ENCODE measurements at places on chromosomes 3 and 15.

DNA sequence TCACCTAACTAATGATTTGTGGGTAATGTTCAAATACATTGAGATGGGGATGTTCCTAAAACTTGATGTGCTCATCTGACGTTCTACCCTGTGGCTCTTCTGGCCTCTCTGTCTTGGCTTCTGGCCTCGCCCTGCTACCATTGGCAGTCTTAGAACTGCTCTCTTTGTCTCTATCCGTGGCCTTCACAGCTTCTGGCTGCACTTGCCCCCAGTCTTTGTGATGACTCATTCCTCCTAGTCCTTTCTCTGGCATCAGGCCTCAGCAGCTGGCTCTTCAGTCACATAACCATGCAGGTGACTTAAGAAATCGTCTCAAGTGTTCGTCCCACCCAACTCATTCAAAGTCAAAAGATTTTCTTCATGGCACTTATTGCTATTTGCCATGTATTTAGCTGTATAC is 188.1 kb downstream of the BBX start:
- peak; percentile 31 for DNase-seq

DNA sequence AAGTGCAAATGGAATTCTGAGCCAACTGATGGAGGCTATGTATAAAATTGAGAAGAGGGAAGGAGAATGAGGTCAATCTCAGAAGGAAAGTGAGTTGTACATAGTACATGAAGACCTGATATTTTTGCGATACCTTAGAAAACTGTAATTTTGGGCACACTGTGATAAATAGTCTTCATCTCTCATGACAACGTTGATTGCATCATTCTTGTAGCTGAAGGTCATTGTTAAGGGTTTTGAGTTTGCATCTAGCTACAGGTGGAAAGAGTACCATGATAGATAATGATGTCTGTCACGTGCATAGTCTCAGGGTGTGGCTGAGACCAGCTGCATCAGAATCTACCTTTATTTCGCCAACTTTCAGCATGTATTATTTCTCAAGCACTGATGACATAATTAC is 435.4 kb upstream of the MDFIC2 start:
- no peak for DNase-seq

- no peak for DNase-seq
Measured at GRCh38 chr3:197796087-197796486, 5.0 kb downstream of the LRCH3 start.

GRCh38 chr15:48360841-48361240 is 29.6 kb downstream of the DUT start:
- peak; percentile 83 for DNase-seq

- DNase-seq, result no peak
Measured at GRCh38 chr3:50575372-50575771, 6.0 kb downstream of the HEMK1 start.

- DNase-seq, result no peak
Measured at GRCh38 chr15:31275331-31276262, 51.0 kb upstream of the KLF13 start.
